SJCRH30 (cell line): ENCODE measurements at places on chromosomes 16 and 17. TPM values are rescaled to one million over a fixed set of nuclear protein-coding genes. Genes with fewer than 3 reads are reported as not detected.
A peak's percentile ranks its signal among the peaks of the same experiment; 100 is the strongest.

ALOX12B gene
- total RNA-seq, result not detected in 2 replicates

SHISA6 gene
- total RNA-seq, result not detected in 2 replicates

SCNN1B gene
- not detected in 2 replicates for total RNA-seq

GCGR gene
- 0.04 TPM in 1 of 2 replicates, not detected in the other for total RNA-seq

TRPV3 gene
- total RNA-seq, result 1.6 and 2.0 TPM in 2 replicates

CDC42EP4 gene
- 21.7 and 22.2 TPM in 2 replicates for total RNA-seq

C1QTNF8 gene
- not detected in 2 replicates for total RNA-seq

SCGB1C2 gene
- not detected in 2 replicates for total RNA-seq

ACE gene
- total RNA-seq, result 0.76 and 1.1 TPM in 2 replicates

DNA sequence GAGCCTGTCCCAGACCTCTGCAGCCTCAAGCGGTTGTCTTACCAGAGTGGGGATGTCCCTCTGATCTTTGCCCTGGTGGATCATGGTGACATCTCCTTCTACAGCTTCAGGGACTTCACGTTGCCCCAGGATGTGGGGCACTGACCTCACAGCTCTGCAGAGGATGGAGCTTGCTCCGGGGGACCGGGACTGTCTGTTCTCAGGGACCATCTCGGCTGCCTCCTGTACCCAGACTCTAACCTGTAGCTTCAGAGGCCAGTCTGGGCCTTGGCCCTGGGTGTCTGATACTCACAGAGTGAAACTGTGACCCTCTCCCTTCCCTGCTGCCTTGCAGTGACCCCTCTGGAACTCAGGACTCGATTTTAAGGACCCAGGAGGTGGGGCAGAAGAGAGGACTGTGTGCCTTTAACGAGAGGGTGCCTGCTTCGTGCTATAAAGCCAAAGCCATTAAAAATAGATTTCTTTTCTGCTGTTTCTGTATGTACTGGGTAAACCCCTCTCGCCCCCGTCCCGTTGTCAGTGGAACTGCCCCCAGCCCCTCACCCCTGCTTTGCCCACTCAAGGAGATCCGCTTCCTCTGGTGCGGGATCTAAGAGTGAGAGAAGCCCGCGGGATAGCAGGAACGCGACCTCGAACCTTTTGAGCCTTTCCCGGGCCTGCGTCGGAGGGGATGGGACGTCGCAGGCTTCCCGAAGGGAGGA, 1.1 kb upstream of the LLGL2 start:
- peaks cover 28% of the 10 kb centered on the region for H3K36me3 ChIP-seq
- no peaks in the 10 kb centered on the region for H3K27me3 ChIP-seq
- H3K4me1 ChIP-seq, result no peaks in the 10 kb centered on the region

DNA sequence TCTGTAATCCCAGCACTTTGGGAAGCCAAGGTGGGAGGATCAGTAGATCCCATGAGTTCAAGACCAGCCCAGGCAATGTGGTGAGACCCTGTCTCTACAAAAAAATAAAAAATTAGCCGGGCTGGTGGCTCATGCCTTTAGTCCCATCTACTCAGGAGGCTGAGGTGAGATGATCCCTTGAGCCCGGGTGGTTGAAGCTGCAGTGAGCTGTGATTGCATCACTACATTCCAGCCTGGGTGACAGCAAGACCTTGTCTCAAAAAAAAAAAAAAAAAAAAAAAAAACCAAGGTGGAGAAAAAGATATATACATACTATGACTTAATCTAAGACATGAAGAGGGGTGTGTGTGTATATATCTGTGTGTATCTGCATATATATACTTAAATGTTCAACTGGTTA, 26.7 kb downstream of the BBS2 start:
- no peaks in the 10 kb centered on the region; the same call in 1 of the 2 replicates for H3K4me1 ChIP-seq
- no peak overlapping the region for H3K27ac ChIP-seq
- H3K36me3 ChIP-seq, result no peaks in the 10 kb centered on the region
- DNase-seq, result no peak
- H3K4me3 ChIP-seq, result no peak overlapping the region

DNA sequence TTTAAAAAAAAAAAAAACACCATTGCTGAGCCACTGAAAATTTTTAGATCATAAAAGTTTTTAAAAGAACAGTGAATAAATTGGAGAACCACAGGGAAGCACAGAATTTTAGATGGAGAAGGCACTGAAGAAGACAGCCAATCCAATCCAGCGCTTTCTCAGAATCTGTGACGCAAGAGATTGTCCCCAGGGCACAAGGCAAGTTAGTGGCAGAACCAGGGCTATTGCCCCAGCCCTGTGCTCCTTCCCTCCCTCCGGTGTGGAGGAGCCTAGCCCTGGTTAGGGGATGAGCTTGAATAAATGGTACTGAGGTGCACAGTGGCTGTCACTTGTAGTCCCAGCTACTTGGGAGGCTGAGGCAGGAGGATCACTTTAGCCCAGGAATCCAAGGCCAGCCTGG, 108.3 kb downstream of the ZNF423 start:
- H3K27ac ChIP-seq, result no peak overlapping the region
- H3K27me3 ChIP-seq, result no peaks in the 10 kb centered on the region
- no peaks in the 10 kb centered on the region for H3K36me3 ChIP-seq
- DNase-seq, result no peak
- H3K4me3 ChIP-seq, result no peak overlapping the region

DNA sequence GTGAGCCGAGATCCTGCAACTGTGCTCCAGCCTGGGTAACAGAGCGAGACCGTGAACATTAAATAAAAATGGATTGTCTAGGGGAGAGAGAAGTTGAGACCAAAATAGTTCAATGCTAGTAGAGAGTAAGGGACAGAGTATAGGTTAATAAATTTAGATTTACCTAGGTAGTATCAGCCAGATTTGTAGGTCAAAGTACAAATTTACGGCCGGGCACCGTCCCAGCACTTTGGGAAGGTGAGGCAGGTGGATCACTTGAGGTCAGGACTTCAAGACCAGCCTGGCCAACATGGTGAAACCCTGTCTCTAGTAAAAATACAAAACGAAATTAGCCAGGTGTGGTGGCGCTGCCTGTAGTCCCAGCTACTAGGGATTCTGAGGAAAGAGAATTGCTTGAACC, 12.2 kb upstream of the BMERB1 start:
- no peak overlapping the region for H3K27ac ChIP-seq
- no peaks in the 10 kb centered on the region for H3K27me3 ChIP-seq
- H3K4me3 ChIP-seq, result no peak overlapping the region
- no peaks in the 10 kb centered on the region for H3K36me3 ChIP-seq

DNA sequence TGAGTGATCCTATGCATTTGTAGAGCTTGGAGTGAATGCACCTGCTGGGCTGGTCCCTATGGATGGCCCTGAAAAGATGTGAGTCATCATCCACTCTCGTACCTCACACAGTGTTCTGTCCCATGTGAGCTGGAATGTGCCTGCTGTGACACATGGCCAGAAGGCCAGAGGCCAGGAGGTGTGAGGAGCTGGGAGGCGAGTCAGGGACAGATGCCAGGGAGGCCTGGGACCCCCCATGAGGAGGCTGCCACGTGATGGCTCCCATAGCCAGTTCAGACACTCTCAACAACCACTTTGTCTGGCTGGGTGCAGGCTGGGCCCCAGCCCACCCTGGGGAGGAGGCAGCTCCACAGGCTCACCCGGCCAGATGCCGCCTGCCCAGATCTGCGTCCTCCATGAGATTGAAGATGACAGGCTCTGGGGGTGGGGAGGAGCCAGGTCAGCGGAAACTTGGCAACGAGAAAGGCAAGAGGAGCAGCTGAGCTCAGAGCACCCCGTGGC, 168.8 kb downstream of the C16orf78 start:
- no peaks in the 10 kb centered on the region for H3K27me3 ChIP-seq
- H3K4me3 ChIP-seq, result peak overlapping the region; percentile 56
- DNase-seq, result peak; percentile 92
- peaks cover 14% of the 10 kb centered on the region for H3K4me1 ChIP-seq
- H3K27ac ChIP-seq, result peak overlapping the region; percentile 73
- H3K36me3 ChIP-seq, result no peaks in the 10 kb centered on the region

- H3K4me3 ChIP-seq, result no peak overlapping the region
- H3K27me3 ChIP-seq, result no peaks in the 10 kb centered on the region
- no peak overlapping the region for H3K27ac ChIP-seq
- DNase-seq, result no peak
- H3K36me3 ChIP-seq, result no peaks in the 10 kb centered on the region
These were observed 6.0 kb downstream of the KRT15 start for GRCh38 chr17:41512546-41513167.

- no peaks in the 10 kb centered on the region for H3K27me3 ChIP-seq
- DNase-seq, result peak; percentile 72
- peaks cover 17% of the 10 kb centered on the region for H3K4me1 ChIP-seq
- no peak overlapping the region for H3K4me3 ChIP-seq
- peaks cover 24% of the 10 kb centered on the region for H3K36me3 ChIP-seq
These were observed 45.7 kb downstream of the TMEM186 start for GRCh38 chr16:8751481-8752311.

DNA sequence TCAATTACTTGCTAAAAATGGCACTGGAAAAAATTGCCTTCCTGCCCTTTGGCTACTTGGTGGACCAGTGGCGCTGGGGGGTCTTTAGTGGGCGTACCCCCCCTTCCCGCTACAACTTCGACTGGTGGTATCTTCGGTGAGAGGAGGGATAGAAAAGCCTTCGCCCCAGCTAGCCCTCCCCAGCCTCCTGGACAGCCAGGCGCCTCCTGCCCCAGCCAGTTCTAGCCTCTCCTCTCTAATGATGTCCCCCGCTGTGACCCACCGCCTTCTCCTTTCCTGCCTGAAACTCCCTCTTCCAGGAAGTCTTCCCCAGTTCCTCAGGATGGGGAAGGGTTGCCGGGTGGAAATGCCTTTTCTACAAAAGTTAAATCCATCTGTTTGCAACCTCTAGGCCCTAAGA, 6.2 kb downstream of the ACE start:
- no peaks in the 10 kb centered on the region for H3K4me1 ChIP-seq
- no peaks in the 10 kb centered on the region for H3K27me3 ChIP-seq
- no peak overlapping the region for H3K27ac ChIP-seq
- no peak for DNase-seq

GRCh38 chr16:814974-815373, 14.4 kb upstream of the GNG13 start:
- peak; percentile 72 for DNase-seq
- no peaks in the 10 kb centered on the region for H3K36me3 ChIP-seq
- no peaks in the 10 kb centered on the region for H3K27me3 ChIP-seq
- no peak overlapping the region for H3K4me3 ChIP-seq

- no peaks in the 10 kb centered on the region for H3K36me3 ChIP-seq
- H3K4me3 ChIP-seq, result peak overlapping the region; percentile 9
- no peaks in the 10 kb centered on the region for H3K27me3 ChIP-seq
These were observed 10.2 kb upstream of the FOXF1 start for GRCh38 chr16:86499889-86500707.

DNA sequence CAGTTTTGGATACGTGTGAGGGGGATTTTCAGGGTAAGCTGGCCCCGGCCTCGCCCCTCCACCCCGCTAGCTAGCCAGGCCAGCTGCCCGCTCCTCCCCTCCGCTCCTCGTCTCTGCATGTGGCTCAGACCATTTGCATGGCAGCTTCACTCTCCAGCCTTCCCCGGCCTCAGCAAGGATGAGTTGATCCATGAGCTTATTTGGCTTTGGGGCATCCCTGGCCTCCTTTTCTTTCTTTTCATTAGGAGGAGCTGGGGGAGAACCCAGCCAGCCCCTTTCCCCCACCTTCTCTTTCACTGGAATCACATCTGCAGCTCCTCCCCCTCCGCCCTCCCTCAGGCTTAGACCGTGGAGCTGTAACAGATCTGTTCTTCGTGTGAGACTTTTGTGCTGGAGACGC, 30.7 kb downstream of the ELAC2 start:
- H3K27me3 ChIP-seq, result peaks cover 5% of the 10 kb centered on the region
- H3K36me3 ChIP-seq, result peaks cover 23% of the 10 kb centered on the region
- H3K4me1 ChIP-seq, result 0 out of 2 replicates have a peak, but pooled peaks cover 3% of the 10 kb centered on the region

- no peaks in the 10 kb centered on the region for H3K27me3 ChIP-seq
- H3K27ac ChIP-seq, result no peak overlapping the region
- H3K4me3 ChIP-seq, result no peak overlapping the region
- DNase-seq, result no peak
- no peaks in the 10 kb centered on the region for H3K36me3 ChIP-seq
These were observed 33.7 kb downstream of the GPR139 start for GRCh38 chr16:20040011-20040410.

DNA sequence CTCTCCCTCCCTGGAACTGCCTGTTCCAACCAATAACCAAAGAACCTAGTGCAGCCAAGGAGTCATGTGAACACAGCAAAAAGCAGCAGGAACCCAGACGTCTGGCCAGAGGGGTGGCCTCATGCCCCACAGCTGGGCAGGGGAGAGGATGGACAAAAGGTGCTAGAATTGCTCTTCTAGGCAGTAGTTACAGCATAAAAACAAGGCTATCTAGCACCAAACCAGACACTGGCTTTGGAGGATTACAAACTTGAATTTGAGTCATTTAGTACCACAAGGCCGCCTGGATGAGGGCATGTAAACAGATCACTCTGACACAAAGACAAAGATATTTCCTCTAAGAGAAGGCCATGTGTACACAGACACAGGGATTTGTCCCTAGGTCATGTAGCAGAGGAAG, 423.3 kb upstream of the MAF start:
- H3K4me3 ChIP-seq, result no peak overlapping the region
- no peak overlapping the region for H3K27ac ChIP-seq
- H3K36me3 ChIP-seq, result no peaks in the 10 kb centered on the region
- H3K4me1 ChIP-seq, result peaks cover 5% of the 10 kb centered on the region; the same call in 1 of the 2 replicates
- peak; percentile 4 for DNase-seq

- H3K27ac ChIP-seq, result no peak overlapping the region
- no peaks in the 10 kb centered on the region for H3K27me3 ChIP-seq
- H3K4me1 ChIP-seq, result peaks cover 3% of the 10 kb centered on the region; the same call in 1 of the 2 replicates
- H3K36me3 ChIP-seq, result no peaks in the 10 kb centered on the region
- no peak overlapping the region for H3K4me3 ChIP-seq
These were observed 359.1 kb downstream of the WWOX start for GRCh38 chr16:78458588-78458987.

DNA sequence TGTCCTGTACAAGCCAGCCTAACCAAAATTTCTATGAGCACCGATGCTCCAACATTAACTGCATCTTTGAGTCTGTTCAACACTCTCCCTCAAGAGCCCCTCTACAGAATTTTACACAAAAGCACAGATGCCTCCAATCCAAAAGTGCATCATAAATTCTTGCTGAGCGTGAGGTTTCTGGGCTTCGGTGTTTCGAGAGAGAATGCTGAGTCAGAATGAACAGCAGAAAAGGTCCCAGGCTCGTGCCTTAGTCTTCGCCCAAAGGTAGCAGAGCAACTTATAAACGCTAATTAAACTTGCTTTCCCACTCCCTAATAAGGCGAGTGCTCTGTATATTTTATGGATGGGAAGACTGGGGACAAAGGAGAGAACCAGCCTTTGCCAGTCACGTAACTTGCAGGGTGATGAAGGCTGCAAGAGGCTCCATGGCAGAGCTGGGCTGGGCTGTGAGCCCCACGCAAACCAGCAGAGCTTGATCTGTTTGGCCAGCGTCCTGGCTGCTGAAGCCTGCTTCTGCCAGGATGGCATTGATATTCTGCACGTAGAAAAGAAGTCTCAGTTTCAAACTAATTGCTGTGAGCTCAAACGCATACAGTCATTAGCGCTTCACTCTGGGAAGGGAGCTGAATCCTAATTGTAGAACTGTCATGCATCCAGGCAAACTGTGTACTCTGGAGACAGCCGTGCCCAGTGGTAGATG, 138.5 kb downstream of the DNAH9 start:
- H3K4me3 ChIP-seq, result no peak overlapping the region
- no peaks in the 10 kb centered on the region for H3K4me1 ChIP-seq
- H3K36me3 ChIP-seq, result no peaks in the 10 kb centered on the region
- H3K27ac ChIP-seq, result no peak overlapping the region
- DNase-seq, result no peak
- H3K27me3 ChIP-seq, result no peaks in the 10 kb centered on the region
